ENCODE measurements at places on chromosomes 16 and 17.

DNA sequence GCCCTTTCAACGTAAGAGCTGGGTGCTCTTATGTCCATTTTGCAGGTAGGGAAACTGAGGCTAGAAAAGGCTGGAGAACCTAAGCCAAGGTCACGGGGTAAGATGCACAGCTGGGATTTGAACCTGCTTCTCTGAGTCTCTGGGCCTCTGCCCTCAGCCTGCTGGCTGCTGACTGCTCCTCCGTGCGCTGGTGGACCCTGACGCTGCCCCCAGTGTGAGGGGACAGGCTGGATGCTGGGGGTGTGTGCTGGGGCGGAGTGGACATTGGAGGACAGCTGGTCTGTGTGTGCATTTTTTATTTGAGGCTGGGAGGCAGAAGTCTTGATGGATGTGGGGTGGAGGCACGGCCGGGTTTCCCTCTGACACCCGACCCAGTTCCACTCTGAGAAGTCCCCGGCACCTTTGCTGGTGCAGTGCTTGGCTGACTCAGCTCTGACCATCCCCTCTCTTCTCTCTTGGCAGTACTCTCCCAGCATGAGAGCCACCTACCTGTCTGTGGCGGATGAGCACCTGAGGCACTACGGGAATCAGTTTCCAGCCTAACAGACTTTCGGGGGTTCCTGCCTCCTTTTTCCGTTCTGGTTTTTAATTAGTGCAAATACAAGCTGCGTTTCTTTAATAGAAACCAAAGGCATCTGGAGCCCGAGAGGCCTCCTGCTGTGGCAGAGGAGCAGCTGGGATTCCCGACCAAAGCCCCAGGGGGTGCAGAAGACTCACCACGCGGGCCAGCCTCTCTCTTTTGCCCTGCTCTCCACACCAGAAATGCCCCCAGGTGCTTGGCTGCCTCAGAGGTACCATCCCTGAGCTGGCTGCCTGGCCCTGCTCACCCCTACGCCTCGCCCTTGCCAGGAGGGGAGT lies 14.1 kb upstream of the DNAI2 start:
- DNase-seq, result no peak

DNA sequence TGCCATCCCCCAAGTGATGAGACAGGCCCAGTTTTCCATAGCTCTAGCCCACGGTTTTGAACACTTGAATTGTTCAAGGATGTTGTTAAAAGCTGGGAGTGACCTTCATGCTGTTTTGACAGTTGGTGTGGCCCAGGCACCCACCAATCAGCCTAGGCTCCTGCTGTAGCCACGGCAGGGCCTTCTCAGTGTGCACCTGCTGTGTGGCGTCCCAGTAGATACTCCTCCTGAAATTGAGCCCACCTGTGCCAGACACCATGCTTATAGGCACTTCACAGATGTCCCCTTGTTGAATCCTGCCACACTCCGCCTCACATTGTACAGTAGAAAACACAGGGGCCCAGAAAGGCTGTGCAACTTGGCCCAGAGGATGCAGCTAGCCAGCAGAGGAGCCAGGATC lies 86.4 kb downstream of the SOCS1 start:
- no peak for DNase-seq

GRCh38 chr16:10892782-10893318 lies 15.8 kb downstream of the CIITA start:
- DNase-seq, result no peak

DNA sequence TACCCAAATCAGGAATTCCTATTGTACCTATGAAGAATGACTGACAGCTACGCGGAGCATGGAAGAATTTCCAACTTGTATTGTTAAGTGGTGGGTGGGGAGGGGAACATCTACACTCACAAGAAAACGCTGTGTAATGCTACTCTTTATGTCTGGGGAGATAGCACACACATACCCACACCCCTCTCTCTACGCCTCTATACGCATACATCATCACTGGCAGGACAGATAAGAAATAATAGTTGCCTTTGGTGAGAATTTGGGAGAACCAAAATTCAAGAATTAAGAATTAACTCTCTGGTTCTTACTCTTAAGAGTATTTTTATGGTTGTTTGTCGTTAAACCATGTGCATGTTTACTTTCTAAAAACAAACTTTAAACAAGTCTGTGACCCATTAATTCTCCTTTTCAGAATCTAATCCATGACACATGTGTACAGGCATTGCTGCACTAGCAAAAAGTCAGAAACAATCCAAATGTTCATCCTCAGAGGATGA lies 33.9 kb downstream of the CREBBP start:
- no peak for DNase-seq

- no peak for DNase-seq
Measured at GRCh38 chr17:17929655-17930380, 42.4 kb downstream of the TOM1L2 start.

DNA sequence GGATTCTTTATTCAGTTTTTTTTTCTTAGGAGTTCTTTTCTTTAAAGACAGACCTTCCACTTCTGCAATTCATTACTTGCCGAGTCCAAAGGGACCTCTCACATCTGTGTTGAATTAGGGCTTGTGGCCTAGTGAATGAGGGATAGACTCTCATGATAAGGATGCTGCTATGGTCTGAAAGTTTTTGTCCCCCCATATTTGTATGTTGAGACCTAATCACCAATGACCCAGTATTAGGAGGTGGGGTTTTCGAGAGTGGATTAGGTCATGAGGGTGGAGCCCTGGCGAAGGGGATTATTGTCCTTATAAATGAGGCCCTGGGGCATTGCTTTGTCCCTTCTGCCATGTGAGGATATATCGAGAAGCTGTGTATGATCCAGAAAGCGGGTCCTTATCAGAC lies 9.5 kb downstream of the KRT12 start:
- DNase-seq, result no peak

DNA sequence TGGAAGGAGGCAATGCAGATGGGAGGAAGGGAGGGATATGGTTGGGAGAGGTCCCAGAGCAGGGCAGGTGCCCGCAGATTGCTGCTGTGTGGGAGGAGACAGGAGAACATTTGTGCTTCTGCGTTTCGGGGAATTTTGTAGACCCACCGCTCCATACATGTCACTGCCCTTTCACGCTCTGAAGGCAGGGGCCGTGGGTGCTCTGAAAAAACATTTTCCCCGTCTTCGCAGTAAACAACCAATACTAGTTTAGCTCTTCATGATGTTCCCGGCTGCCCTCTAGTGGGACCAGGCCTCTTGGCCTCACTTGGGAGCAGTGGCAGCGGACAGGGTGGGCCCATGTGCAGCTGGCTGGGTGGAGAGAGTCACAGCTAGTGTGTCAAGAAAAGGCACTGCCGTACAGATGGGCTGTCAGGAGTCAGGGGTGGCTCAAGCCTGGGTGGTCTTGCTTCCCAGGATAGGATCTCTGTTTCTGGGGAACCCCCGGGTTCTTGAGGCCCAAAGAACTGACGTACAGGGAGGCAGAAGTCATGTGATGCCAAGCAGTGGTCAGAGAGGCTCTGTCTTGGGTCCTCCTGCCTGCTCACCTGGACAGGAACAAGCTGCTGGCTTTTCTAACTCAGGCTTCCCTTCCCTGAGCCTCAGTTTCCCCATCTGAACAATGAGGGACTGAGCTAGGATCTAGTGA lies 46.5 kb upstream of the CPNE2 start:
- no peak for DNase-seq

- no peak for DNase-seq
Measured at GRCh38 chr17:57357830-57358430, 101.6 kb downstream of the MSI2 start.

- DNase-seq, result no peak
Measured at GRCh38 chr17:16215965-16216316, 607 bp upstream of the NCOR1 start.

- no peak for DNase-seq
Measured at GRCh38 chr16:22646948-22647556, 136.4 kb downstream of the NPIPB5 start.

DNA sequence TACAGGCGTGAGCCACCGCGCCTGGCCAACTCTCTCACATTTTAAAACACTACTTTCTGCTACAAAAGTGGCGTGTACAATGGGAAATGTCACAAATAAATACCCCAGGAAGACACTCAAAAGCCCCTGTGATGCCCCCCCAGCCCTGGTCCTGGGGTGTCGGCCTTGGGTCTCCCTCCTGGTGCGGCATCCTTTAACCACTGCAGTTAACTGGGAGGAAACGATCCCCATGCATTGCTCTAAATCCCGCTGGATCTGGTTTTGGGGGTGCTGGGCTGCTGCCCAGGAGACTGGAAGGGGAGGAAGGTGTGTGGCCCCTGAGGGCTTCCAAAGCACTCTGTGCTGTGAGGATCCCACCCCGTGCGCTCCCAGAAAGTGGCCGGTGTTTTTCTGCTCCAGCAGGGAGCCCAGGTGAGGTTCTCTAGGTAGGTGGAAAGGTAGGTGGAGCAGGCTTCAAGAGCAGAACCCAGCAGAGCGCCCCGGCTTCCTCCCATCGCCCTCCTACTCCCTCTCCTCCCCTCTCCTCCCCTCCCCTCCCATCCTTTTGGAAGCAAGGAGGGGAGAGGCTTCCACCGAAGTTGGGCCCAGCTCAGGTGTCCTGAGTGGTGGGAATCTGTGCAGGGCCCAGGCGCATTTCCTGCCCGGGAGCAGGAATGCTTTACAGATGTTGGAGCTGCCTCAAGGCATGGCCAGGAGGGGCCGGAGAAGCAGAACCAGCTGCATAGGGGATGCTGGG lies 363.3 kb downstream of the SEC14L1 start:
- no peak for DNase-seq

- DNase-seq, result no peak
Measured at GRCh38 chr16:5018793-5019192, 14.9 kb downstream of the NAGPA start.

DNA sequence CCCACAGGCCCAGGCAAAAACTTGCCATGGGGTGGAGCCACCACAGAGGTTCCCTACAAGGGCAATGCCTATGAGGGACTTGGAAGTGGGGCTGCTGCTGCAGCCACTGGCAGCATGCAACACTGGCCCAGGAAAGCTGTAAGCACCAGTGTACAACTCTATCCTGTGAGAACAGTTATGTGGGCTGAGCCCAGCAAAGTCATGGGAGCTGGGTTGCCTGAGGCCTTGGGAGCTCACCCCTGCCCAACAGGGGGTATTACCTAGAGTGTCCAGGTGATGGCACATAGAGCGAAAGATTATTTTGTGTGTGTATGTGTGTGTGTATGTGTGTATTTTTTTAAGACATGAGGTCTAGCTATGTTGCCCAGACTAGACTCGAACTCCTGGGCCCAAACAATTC lies 57.0 kb downstream of the TANC2 start:
- DNase-seq, result no peak

- DNase-seq, result no peak
Measured at GRCh38 chr17:78226759-78227454, 4.5 kb upstream of the TMEM235 start.

DNA sequence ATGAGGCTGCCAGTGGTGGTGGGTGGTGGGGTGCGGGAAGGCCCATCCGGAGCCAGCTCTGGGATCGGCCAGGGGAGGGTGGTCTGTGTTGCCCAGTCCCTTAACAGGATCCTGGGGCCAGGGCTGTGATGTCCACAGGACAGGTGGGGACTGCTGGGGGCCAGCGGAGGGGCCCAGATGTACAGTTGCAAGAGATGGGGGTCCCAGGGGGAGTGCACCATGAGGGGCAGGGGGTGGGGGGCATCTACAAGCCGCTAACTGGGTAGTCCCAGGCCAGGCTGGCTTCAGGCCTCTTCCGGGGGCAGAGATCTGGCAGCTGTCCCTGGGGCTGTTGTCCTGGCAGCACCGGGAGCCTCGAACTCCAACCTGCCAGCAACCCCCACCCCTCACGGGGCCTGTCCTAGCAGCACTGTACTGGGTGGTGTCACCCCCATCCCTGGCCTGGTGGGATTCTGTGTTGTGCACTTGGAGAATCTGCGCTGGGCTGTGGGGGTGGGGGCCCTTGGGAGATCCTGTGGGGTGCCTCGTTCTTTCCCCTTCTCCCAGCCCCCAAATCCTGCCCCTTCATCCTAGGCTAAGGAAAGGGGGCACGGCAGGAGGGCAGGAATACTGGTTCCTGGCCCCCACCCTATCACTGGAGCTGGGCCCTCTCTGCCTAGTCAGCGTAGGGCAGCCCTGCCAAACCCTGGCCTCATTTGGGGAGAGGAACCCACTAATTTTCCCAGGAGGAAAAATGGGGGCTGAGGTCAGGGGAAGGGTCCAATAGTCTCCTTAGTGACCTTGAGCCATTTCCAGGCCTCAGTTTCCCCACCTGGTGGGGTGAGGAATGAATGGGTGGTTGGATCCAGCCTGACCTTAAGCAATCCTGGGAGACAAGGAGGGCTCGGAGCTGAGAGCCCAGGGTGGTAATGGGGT lies 1.4 kb downstream of the MTSS2 start:
- no peak for DNase-seq

DNA sequence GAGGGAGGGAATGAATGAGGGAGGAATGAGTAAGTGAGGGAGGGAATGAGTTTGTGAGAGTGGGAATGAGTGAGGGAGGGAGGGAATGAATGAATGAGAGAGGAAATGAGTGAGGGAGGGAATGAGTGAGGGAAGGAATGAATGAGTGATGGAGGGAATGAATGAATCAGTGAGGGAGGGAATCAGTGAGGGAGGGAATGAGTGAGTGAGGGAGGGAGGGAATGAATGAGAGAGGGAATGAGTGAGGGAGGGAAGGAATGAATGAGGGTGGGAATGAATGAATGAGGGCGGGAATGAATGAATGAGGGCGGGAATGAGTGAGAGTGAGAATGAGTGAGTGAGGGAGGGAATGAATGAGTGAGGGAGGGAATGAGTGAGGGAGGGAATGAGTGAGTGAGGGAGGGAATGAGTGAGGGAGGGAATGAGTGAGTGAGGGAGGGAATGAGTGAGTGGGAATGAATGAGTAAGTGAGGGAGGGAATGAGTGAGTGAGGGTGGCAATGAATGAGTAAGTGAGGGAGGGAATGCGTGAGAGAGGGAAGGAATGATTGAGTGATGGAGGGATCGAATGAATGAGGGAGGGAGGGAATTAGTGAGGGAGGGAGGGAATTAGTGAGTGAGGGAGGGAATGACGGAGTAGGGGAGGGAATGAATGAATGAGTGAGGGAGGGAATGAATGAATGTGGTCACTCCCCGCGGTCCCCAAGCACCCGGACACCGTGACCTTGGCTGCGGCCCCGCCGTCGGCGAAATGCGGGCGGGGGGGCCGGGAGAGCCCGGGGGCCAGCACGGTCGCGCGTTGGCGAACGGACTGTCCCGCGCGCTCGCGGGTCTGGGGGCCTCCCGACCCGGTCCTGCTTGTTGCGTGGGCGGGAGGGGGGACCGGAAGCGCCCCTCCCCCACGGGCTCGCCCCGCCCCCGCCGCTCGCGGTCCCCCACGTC lies 1.1 kb upstream of the UBE2I start:
- DNase-seq, result no peak

- DNase-seq, result no peak
Measured at GRCh38 chr16:15897834-15898254, 9.4 kb upstream of the CEP20 start.

GRCh38 chr16:89517128-89517527 lies 8.9 kb downstream of the SPG7 start:
- no peak for DNase-seq

- no peak for DNase-seq
Measured at GRCh38 chr16:50712956-50713355, 19.6 kb downstream of the NOD2 start.

GRCh38 chr16:86806838-86807351 lies 228.5 kb downstream of the FOXL1 start:
- DNase-seq, result no peak

DNA sequence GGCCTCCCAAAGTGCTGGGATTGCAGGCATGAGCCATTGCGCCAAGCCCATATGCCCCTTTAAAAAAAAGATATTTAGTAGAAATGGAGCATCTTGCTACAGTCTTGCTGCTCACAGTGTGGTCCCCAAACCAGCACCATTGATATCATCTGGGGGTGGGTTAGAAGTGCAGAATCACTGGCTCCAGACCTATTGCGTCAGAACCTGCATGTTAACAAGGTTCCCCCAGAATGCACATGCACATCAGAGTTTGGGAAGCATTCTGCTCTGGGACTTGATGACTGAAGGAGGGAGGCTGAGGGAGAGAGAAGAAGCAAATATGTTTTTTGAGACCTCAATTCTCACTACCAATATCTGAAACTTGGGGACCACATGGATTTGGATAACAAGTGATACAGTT lies 16.0 kb upstream of the ARL4D start:
- no peak for DNase-seq

Measured in stimulated activated CD8-positive, alpha-beta memory T cell treated with anti-CD3 and anti-CD28 coated beads, Interleukin-15, amount 100 ng/mL, for 4 hours (primary cell).